Activated naive CD4-positive, alpha-beta T cell treated with anti-CD3 and anti-CD28 coated beads, Interleukin-2, amount 50 U/mL, for 16 hours (primary cell): ENCODE measurements at places on chromosomes 4 and X.

GRCh38 chrX:154349979-154350378 is 24.5 kb downstream of the FLNA start:
- no peak for DNase-seq

GRCh38 chr4:128456171-128456570 is 168.6 kb upstream of the PGRMC2 start:
- no peak for DNase-seq

DNA sequence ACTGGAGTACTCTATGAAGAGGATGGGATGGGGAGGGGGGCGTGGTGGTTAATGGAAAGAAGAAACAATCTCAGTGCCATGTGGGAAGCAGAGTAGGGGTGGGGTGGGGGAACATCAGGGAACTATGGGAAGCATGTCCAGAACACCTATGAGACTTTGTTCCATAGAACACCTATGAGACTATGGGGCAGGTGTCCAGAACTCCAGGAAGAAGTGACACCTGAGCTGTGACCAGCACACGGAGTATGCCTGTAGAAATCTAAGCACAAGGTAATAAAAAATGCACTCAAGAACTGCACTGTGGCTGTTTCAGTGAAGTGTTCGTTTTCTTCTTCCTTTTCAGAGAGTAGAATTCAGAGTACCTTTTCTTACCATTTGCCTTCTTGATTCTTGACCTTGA is 704.8 kb upstream of the TENM3 start:
- no peak for DNase-seq

GRCh38 chr4:100149190-100149589 is 41.1 kb downstream of the DDIT4L start:
- DNase-seq: no peak
